ENCODE measurements at places on chromosomes 2 and 18. TPM values are rescaled to one million over a fixed set of nuclear protein-coding genes. Genes with fewer than 3 reads are reported as not detected.

- peaks cover 11% of the 10 kb centered on the region for H3K4me1 ChIP-seq
- H3K27me3 ChIP-seq: no peaks in the 10 kb centered on the region
- DNase-seq: no peak
- no peaks in the 10 kb centered on the region for H3K36me3 ChIP-seq
Observed at GRCh38 chr2:136223274-136223673, 105.3 kb upstream of the CXCR4 start.

- no peaks in the 10 kb centered on the region for H3K4me1 ChIP-seq
- DNase-seq: no peak
- no peaks in the 10 kb centered on the region for H3K27me3 ChIP-seq
- no peak overlapping the region for H3K4me3 ChIP-seq
- H3K36me3 ChIP-seq: no peaks in the 10 kb centered on the region
- H3K27ac ChIP-seq: no peak overlapping the region
Observed at GRCh38 chr2:197360744-197361156, 50.2 kb upstream of the ANKRD44 start.

GRCh38 chr2:9809448-9810088 lies 33.7 kb upstream of the TAF1B start:
- peaks cover 20% of the 10 kb centered on the region for H3K4me1 ChIP-seq
- no peak overlapping the region for H3K4me3 ChIP-seq
- no peaks in the 10 kb centered on the region for H3K36me3 ChIP-seq
- peaks cover 4% of the 10 kb centered on the region for H3K27me3 ChIP-seq
- no peak for DNase-seq

- H3K4me3 ChIP-seq: no peak overlapping the region
- DNase-seq: no peak
- no peaks in the 10 kb centered on the region for H3K36me3 ChIP-seq
- H3K27ac ChIP-seq: no peak overlapping the region
Observed at GRCh38 chr2:121532894-121533293, 2.2 kb downstream of the RNU4ATAC start.

GRCh38 chr2:19111354-19111753 lies 247.1 kb downstream of the OSR1 start:
- no peaks in the 10 kb centered on the region for H3K36me3 ChIP-seq
- no peak overlapping the region for H3K4me3 ChIP-seq
- no peak overlapping the region for H3K27ac ChIP-seq
- H3K4me1 ChIP-seq: no peaks in the 10 kb centered on the region
- no peak for DNase-seq
- no peaks in the 10 kb centered on the region for H3K27me3 ChIP-seq

DNA sequence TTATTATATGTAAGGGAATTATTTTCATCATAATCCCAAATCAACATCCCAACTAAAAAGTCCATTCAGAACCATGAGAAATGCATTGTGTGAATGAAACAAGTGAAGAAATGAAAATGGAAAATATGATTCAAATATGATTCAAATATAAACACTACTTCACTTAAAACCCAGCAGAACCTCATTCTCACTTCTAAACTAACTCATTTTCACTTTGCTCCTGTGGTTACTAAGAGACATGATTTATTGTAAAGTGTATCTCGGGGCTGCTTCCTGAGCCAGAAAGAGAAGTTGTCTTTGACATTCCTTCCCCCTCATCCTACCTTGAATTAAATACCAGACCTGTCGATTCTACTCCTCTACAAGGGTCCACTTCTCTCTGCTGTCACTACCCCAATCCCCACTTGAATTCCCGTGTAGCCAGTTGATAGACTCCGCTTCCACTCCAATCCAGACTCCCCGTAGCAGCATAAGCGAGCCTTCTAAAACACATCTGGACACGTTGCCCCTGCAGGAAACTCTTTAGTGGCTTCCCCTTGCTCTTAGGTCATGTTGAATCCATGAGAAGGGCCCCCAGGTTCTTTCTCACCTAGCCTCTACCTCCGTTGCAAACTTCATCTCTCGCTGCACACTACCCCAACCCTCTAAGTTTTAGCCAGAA lies 697.0 kb upstream of the ID2 start:
- DNase-seq: no peak
- no peaks in the 10 kb centered on the region for H3K4me1 ChIP-seq
- H3K27ac ChIP-seq: no peak overlapping the region
- no peaks in the 10 kb centered on the region for H3K27me3 ChIP-seq
- H3K36me3 ChIP-seq: no peaks in the 10 kb centered on the region

DNA sequence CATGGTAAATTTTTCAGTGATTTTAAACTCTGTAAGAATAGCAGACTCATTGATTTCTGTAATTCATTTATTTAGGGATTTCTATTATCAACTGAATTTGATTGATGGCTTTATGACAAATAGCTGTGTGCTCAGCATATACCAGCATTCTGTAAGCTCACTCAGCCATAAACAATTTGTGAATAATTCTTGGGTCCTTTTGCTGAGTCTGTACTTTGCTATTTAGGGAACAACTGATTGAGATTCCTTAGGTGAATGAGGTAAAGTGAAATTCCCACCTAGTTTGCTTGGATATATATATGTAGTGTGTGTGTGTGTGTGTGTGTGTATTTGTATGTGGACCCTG lies 76.7 kb upstream of the CAVIN2 start:
- no peak for DNase-seq
- no peak overlapping the region for H3K4me3 ChIP-seq
- H3K4me1 ChIP-seq: peaks cover 18% of the 10 kb centered on the region
- H3K27ac ChIP-seq: no peak overlapping the region
- H3K27me3 ChIP-seq: no peaks in the 10 kb centered on the region

- no peaks in the 10 kb centered on the region for H3K36me3 ChIP-seq
- no peaks in the 10 kb centered on the region for H3K27me3 ChIP-seq
- no peak overlapping the region for H3K27ac ChIP-seq
- no peaks in the 10 kb centered on the region for H3K4me1 ChIP-seq
- DNase-seq: no peak
Observed at GRCh38 chr2:126635281-126635680, 20.7 kb upstream of the GYPC start.

ICA1L gene
- total RNA-seq: 5.6 TPM

TTR gene
- total RNA-seq: not detected

ARHGEF4 gene
- total RNA-seq: 9.1 TPM

NOP58 gene
- 37.8 TPM for total RNA-seq

VIT gene
- 4.2 TPM for total RNA-seq
